ENCODE measurements at places on chromosomes 11 and 22.

GRCh38 chr11:65434057-65434666 is 11.6 kb downstream of the NEAT1 start:
- DNase-seq: no peak

DNA sequence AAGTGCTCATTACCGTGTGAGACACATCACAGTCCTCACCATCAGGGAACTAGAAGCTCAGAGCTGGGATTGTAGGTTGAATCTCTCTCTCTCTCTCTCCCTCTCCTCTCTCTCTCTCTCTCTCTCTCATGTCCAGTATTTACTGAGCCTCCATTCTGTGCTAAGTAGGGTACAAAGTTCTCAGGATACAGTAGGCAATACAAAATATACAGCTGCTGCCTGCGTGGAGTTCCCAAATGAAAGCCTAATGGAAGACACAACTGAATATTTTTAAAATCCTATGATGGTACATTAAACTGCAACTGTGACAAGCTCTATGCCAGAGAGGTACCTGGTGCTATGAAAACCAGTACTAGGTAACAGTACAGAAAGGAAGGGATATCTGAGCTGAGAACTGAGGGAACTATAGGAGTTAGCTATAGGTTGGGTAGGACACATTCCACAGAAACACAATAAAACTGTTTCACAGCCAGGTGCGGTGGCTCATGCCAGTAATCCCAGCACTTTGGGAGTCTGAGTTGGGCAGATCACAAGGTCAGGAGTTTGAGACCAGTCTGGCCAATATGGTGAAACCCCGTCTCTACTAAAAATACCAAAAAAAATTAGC is 9.6 kb upstream of the PRG2 start:
- DNase-seq: no peak

DNA sequence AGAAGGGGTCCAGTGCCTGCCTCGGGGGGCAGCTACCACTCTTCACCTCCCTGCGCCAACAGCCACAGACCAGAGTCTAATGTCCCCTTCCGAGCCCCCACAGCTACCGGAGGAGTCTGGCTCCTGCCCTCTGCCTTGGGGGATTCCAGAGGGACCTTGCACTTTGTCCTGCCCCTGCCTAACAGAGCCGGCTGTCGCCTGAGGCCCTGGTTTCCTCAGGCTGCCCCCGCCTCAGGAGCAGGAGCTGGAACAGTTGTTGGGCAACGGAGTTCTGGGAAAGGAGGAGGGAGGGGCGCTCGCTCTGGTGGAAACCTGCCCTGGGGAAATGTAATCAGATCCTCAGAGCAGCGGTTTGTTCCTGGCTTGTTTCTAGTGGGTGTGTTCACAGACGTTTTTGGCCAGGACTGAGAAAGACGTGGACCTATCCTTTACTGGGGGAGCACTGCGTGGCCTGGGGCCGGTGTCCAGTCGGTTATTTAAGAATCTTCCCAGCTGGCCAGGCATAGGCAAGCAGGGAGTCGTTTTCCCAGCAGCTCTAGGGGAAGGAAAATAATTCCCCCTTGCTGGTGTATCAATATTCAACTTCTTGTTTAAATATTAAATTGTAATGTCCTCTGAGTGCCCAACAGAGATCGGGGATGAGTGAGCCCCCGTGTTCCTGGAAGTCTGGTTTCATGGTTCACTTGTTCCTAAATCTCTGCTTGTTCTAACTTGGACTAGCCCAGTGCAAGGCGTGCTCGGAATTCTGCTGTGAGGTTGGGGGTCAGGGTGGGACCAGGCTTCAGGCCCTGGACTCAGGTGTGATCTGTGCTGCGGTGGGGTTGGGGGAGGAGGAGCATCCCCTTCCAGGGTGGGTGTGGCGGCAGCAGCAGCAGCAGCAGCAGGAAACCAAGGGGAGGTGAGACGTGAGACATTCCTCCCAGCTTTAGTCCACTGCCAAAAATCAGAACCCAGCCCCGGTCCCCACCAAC is 32.1 kb downstream of the A4GALT start:
- DNase-seq: no peak

DNA sequence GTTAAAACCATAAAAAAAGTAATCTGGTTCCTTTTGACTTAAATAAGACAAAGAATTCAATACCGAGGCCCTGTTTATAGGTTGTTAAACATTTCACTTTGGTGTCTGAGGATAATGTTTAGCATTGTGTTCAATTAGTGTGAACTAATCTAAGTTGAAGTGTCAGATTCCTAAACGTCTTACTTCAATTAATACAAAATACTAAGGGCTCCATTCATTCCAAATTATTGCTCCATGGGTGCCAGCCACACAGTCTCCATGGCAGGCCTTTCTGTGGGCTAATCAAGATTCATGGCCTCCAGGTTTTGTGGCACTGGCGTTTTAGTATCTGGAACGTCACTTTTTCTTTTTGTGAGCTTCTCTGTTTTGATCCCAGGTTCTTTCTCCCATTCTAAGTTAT is 89.4 kb downstream of the TMEM135 start:
- DNase-seq: no peak

DNA sequence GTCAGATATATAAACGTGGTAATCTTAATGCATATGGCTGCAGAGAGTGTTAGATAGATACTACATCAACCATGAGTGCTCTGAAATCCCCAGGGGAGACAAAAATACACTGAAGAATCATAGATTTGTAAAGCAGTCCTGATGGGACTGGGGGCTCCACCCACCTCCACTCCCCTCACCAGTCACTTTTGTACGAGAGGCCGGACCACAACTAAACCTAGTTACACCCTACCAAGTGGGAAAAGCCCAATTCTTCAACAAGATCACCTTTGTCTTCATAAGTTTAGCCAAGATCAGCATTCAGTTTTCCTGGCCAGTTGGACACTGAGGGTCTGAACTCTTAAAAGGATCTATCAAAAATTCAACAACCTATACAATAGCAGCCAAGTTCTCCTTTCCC is 1.5 kb downstream of the SF1 start:
- no peak for DNase-seq

GRCh38 chr11:35548925-35549561 is 23.6 kb upstream of the PAMR1 start:
- no peak for DNase-seq

GRCh38 chr11:133619397-133619796 is 87.1 kb upstream of the OPCML start:
- no peak for DNase-seq

GRCh38 chr22:26995235-26995634 is 337.8 kb downstream of the MIAT start:
- no peak for DNase-seq

GRCh38 chr22:36926721-36927435 is 13.4 kb downstream of the CSF2RB start:
- DNase-seq: no peak

DNA sequence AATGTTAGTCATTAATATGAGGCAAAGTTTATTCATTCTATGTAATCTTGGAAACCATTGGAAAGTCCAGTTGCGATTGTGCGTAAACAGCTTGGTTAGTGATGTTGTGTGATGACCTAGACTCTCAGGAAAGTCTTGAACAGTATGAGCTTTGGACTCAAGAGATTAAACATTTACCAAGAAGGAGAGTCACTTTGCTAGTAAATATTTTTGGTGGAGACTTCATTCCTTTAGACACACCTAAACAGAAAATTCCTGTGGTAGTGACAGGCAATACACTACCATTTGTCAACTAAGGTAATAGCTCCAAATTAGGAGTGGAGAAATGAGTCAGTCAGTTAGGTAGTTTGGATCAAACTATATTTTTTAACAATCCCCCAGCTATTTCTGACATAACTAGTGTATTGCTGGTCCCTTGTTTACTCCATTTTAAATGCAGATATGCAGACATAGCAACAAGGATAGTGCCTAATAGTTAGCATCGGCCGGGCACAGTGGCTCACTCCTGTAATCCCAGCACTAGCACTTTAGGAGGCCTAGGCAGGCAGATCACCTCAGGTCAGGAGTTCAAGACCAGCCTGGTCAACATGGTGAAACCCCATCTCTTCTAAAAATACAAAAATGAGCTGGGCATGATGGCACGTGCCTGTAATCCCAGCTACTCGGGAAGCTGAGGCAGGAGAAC is 89.3 kb downstream of the ARHGAP42 start:
- no peak for DNase-seq

DNA sequence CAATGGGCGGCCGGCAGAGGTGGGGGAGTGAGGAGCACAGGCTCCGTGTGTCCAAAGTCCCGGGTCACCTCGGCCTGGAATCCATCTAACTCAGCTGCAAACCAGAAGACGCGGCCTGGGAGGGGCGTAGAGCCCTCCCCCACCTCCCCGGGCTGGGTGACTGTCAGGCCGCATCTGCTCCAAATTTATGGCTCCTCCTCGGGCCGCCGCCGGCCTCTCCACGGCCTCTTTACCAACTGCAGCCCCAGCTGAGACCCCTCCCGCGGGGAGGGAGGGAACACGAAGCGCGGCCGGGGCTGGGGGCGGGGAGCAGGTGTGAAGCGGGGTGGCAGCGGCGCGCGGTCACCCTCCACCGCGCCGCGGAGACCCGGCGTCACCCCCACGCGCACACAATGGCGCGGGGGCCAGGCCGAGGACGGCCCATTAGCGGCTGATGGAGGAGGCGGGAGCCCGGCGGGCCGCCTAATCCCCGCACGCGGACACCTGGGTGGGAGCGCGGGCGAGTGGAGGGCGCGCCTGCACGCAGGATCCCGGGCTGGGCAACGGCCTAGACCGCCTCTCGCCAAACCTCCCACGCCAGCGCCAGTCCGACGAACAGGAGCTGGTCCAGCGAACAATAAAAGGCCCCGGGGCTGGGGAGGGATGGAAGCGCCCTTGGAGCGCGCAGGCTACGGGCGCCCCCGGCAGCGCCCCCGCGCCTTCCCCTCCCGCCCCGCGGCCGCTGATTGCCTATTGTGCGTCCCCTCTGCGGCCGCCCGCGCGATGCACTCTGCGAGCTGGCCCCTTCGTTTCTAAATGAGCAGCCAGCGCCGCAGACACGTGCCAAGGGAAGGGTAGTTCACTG is 25.9 kb upstream of the ROBO3 start:
- DNase-seq: no peak

GRCh38 chr11:62431171-62431901 is 12.5 kb downstream of the SCGB1A1 start:
- no peak for DNase-seq

- no peak for DNase-seq
These were observed 72.7 kb downstream of the WNT7B start for GRCh38 chr22:45904236-45904635.

DNA sequence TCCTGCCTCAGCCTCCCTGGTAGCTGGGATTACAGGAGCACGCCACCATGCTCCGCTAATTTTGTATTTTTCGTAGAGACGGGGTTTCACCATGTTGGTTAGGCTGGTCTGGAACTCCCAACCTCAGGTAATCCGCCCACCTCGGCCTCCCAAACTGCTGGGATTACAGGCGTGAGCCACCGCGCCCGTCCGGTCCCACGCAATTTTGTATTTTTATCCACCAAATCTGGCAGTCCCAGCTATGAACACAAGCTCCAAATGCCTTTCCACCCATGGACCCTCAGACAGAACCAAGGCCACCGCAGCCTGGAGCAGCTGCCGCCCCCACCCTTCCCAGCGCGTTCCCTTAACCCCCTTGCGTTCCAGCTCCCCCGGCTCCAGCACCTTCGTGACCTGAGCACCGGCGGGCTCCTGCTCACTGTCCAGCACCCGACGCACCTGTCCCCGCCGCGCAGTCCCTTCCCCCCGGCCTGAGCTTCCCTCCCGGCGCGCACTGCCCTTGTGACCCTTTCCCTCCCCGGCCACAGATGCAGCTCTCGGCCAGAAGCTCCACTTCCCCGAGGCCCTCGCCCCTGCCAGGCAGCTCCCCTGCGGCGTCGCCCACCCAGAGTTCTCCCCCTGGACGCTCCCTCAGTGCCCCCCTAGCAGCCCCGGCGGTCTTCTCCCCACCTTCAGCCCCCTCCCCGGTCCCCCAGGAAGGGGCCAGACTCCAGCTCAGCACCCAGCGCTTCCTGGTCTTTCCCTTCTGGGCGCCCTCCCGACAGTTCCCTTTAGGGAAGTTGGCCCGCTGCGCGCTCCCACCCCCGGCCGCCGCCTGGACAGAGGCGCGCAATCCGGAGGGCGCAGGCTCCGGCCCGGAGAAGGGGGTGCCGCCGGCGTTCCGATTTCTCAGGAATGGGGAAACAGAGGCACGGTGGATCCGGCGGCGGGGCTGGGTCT is 5.6 kb upstream of the ZBED4 start:
- no peak for DNase-seq

GRCh38 chr11:9489080-9489765 is 28.4 kb downstream of the ZNF143 start:
- DNase-seq: no peak
